Fibroblast of the aortic adventitia (primary cell): ENCODE measurements at places on chromosomes 12 and 14.

DNA sequence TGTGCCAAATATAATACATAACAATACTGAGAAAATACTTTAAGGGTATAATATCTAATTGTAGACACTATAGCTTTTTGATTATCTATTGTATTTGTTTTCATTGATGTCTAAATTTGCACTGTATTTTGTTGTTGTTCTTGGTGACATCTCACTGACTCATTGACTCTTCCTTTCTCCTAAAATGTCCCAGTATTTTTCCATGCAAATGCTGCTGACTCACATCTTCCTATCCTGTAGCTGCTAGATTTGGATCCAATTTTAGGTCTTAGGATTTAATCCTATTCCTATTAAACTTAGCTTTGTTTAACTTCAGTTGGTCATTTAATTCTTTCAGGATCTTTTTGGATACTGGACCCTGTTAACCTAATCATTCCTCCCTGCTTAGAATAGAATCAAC is 148.5 kb downstream of the TMTC2 start:
- DNase-seq: peak; percentile 64

DNA sequence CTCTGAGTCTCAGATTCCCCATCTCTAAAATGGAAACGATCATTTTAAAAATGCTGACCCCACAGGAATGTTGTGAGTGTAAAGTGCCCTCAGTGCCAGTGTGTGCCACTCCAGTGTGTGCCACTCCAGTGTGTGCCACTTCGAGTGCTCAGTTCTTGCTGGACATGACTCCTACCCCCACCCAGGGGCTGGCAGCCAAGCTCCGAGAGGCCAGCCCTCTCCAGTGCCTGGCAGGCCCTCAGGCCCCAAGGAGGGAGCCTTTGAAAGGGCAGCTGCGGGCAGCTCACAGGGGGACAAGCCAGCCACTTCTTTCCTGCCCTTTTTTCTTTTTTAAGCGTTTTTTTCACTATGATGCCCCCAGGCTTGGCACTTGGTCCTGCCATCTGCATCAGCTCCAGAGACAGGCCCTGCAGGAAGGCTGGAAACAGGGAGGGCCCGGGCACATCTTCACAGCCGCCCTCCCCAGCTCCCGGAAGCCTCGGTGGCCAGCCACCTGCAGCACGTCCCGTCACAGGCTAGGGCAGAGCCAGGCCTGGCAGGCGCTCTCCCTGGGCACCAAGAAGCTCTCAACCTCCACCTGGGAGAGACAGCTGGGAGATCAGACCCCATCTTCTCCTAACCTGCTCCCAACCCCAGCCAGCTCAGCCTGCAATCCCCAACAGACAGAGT is 29.8 kb downstream of the NCOR2 start:
- no peak for DNase-seq

GRCh38 chr12:57846285-57846576 is 298 bp downstream of the CTDSP2 start:
- DNase-seq: no peak

DNA sequence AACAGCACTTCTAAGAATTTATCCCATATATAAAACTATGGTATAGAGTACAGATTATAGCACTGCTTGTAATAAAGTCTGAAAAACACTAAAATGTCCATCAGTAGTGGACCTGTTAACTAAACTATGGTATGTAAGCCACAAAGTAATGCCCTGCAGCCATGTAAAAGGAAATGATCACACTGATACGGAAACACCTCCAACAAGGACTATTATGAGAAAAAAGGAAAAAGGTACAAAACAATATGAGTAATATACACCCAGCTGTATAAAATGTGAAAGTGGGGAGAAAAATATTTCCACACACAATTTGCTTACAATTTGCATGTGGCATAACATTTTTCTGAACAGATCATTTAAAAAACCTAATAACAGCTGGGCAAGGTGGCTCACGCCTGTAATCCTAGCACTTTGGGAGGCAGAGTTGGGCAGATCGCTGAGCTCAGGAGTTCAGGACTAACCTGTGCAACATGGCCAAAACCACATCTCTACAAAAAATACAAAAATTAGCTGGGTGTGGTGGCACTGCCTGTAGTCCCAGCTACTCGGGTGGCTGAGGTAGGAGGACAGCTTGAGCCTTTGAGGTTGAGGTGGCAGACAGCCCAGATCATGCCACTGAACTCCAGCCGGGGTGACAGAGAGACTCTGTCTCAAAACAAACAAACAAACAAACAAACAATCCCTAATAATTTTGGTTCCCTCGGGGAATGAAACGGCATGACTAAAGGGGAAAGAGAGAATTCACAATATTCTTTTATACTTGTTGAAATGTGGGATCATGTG is 250.5 kb downstream of the MED13L start:
- no peak for DNase-seq

DNA sequence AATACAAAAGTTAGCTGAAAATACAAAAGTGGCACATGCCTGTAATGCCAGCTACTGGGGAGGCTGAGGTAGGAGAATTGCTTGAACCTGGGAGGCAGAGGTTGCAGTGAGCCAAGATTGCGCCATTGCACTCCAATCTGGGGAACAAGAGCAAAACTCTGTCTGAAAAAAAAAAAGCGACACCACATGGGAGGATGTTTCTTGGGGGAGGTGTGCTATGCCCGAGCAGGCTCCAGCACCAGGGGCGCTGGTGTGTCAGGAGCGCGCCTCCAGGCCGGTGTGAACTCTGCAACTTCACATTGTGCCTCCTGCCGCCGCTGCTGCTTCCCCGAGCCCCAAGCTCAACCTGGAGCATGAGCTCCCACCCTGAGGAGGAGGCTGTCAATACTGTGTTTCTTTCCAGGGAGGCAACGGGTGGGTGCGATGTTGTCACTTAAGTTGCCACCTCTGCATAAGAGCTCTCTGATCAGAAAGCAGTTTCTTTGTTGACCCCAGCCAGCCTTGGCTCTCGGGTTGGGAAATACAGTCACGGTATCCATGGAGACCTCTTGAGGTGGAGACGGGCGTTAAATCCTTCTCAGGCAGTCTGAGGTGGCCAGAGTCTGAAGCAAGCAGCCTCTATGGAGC is 18.9 kb downstream of the DEGS2 start:
- no peak for DNase-seq

DNA sequence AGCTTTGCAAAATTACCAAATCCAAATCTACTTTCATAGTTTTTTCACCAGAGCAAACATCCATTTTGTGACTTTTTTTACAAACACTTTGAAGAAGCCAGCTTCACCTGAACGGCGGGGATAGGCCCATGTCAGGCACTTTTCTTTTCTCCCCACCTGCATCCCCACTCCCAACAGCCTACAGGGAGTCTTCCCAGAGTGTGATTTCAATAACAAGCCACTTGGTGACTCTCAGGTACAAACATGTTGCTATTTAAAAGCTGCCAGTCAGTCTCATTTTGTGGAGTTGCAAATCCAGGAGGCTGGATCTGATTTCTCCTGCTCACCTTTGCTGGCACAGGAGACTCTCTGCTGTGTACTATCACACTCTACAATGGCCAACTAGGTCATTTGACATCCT is 285.5 kb downstream of the KCNH5 start:
- DNase-seq: no peak

GRCh38 chr12:71005166-71005565 is 84.6 kb upstream of the PTPRR start:
- no peak for DNase-seq

GRCh38 chr14:83847102-83847501 is 1682.8 kb upstream of the FLRT2 start:
- no peak for DNase-seq

DNA sequence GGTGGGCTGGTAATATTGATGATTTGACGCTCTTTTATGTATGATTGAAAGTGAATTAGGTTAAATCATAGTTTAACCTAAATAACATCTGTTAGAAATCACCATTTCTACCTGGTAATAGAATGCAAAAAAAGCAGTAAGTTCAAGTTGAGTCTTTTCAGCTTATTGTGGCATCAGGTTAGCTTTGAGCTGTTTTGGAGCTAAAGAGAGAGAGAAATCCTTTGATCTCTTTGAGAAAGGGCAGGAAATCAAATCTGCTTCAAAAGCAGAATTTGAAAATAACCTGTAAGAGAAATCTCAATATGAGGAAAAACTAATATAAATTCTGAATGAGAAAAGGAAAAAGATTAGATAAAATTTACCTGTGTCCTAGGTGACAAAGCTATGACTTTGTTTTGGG is 62.2 kb downstream of the CKB start:
- DNase-seq: no peak

- no peak for DNase-seq
Observed at GRCh38 chr12:57730336-57731067, 8.0 kb downstream of the AGAP2 start.

- DNase-seq: peak; percentile 79
Observed at GRCh38 chr12:122895704-122896636, at the start of gene VPS37B. Gene VPS37B, minus strand, starts transcription at chr12:122896124. Its CDS starts 62 bp downstream, at chr12:122896062.

DNA sequence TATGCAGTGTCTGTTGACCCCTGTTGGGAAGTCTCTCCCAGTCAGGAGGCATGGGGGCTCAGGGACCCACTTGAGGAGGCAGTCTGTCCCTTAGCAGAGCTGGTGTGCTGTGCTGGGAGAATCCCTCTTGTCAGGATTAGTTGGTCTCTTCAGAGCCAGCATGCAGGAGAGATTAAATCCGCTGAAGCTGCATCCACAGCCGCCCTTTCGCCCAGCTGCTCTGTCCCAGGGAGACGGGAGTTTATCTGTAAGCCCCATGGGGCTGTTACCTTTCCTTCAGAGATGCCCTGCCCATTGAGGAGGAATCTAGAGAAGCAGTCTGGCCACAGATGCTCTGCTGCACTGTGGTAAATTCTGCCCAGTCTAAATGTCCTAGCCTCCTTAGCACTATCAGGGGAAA is 13.1 kb upstream of the KLRC1 start:
- no peak for DNase-seq

DNA sequence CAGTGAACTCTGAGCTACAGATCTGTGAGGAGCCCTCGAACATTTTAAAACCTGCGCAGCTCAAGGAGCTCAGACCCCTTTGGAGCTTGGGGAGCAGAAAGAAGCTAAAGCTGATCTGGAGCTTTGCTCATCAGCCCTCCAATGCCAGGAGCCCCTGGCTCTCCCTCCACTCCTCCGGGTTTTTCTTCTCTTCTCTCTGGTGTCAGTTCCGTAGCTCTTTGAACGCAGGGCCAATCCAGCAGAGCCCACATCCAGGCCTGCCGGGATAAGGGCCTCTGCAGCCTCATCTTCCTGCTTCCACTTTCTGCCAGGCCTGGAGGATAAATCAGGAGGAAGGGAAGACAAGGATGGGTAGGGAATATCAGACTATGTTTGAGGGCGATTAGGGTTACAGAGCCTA is 6.0 kb downstream of the HOXC4 start:
- DNase-seq: no peak

GRCh38 chr12:127399451-127399850 is 867.5 kb upstream of the TMEM132C start:
- peak; percentile 69 for DNase-seq

GRCh38 chr14:36238666-36239363 is 62.3 kb upstream of the PTCSC3 start:
- peak; percentile 19 for DNase-seq

DNA sequence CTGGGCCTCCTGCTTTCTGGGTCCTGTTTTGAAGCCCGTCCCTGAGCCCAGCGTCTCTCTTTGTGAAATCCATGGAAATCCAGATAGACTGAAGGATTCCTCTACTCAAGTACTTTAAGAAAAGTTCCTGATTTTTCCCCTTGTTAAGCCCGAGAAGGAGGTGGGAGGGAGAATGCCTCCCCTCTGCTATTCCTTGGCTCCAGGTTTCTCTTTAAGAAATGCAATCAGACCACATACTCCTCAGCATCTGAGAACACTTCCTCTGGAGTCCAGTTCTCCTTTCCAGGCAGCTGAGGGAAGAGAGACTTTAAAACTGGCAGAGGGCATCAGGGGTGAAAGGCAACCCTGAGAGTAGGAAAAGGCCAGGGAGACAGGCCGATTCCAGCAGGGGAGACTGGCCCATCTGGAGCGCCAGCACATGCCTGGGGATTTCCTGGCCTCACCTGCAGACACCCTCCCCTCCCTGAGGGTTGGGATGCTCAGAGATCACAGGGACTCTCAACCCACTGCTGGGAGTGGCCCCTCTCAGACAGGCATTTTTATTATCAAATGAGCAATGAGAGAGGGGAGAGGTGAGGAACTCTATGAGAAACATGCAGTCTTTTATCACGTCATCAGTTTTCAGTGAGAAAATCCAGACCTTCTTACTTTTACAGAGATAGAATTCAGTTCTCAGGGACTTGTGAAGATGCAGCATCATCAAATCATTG is 2.0 kb upstream of the EMP1 start:
- peak; percentile 68 for DNase-seq

DNA sequence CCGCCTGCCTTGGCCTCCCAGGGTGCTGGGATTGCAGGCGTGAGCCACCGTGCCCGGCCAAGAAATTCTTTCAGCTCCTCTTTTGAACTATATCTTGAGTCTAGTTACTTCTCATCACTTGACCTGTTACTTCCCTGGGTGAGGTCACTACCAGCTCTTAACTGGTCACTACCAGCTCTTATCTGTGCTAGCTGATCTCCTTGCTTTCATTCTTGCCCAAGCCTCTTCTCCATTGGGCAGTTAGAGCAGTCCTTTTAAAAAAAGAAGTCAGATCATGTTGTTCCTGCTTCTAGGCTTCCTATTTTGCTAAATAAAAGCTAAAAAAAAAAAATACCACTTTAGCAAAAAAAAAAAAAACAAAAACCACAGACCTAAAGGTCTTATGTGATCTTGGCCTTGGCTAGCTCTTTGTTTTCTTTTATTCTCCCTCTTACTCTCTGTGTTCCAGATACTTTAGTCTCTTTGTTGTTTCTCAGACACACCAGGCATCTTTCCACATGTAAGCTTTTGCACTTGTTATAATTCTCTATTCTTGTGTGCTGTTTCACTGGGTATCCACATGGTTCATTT is 63.5 kb downstream of the RAD51B start:
- no peak for DNase-seq

- DNase-seq: peak; percentile 22
Observed at GRCh38 chr14:31858868-31859267, 218.2 kb upstream of the ARHGAP5 start.

DNA sequence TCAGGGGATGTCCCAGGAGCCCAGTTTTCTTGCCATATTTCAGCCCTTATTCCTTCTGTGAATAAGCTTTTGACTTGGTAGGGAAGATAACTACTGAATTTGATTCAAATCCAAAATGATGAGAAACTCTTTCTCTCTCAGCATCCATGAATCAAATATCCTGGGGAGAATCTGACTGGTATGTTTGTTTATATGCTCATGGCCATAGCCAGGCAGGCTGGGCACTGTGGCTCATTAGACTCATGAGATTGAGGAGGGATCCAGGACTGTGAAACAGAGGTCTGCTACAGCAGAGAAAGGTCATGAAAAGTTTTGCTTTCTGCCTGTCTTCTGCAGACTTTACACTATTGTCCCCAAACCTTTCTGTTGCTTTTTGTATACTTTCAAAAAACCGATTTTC is 346.4 kb upstream of the ATP2B1 start:
- DNase-seq: no peak

- DNase-seq: peak; percentile 2
Observed at GRCh38 chr12:45049912-45050750, 768 bp downstream of the DBX2 start.

DNA sequence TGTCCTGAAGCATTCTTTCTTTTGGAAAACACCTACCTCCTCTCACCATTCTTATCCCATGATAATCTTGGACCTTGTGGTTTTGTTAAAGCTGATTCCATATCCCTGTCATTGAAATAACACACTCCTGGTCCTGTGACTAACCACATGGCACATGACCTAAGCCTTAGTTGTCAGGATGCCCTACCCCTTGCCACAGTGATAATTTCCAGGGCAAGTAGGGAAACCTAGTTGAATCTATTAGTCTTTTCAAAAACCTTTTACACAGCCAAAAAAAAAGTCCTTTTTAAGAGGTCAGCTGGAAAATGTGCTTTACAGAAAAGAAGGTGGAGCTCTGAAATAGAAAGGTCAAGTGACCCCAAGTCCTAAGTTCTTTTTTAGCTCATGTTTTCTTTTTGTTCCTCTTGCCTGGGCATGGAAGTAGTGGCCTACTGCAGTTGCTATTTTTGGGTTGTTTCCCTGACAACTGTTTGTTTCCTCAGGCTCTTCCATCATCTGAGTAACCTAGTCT is 608.4 kb downstream of the LRFN5 start:
- DNase-seq: peak; percentile 92
